ENCODE measurements at places on chromosomes 1 and 21.

DNA sequence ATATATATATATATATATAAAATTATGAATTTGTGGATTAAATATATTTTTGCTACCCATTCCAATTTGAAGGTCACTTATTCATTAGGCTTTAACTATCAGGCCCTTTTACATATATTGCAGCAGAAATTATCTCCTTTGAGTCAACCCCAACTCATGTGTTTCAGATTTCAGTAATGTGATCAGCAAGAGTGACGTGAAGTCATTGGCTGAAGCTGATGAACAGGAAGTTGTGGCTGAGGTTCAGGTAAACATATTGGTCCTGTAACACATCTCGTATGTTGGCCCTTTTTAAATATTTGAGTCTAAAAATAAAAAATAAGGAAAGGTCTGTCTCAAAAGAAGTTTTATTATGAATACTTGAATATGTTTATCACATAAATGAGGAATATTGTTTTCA, 8.5 kb downstream of the VPS45 start:
- DNase-seq = no peak

DNA sequence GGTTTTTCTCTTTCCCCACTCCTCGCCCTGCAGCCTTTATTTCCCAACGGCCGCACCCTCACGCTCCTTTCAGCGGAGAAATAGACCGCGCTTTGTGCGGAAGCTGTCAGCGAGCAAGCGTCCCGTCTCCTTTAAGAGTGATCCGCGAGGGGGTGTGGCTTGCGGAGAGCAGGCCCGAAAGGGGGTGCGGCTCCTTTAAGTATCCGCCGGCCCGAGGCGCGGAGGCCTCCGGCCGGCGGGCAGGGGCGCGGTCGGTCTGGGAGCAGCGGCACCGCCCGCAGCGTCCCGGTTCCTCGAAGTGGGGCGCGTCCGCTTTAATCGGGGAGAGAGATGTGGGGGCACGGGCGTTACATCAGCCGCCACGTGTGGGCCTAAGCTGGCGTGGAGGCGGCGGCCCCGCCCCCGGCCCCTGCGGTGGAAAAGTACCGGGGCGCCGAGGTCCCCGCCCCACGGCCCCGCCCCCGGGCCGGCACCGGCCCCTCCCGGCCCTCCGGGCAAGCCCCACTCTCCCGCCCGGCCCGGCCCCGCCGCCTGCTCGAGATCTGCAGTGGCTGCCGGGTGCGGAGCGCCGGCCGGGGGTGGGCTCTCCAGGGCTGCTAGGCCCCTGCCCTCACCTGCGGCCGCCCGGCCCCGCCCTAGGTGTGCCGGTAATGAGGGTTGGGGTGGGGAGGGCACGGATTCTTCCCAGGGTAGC, 1.2 kb downstream of the SLC6A9 start:
- DNase-seq = no peak

GRCh38 chr1:172897738-172898137, 153.0 kb downstream of the TNFSF18 start:
- no peak for DNase-seq

GRCh38 chr1:5485436-5485835, 506.8 kb downstream of the NPHP4 start:
- DNase-seq = no peak

DNA sequence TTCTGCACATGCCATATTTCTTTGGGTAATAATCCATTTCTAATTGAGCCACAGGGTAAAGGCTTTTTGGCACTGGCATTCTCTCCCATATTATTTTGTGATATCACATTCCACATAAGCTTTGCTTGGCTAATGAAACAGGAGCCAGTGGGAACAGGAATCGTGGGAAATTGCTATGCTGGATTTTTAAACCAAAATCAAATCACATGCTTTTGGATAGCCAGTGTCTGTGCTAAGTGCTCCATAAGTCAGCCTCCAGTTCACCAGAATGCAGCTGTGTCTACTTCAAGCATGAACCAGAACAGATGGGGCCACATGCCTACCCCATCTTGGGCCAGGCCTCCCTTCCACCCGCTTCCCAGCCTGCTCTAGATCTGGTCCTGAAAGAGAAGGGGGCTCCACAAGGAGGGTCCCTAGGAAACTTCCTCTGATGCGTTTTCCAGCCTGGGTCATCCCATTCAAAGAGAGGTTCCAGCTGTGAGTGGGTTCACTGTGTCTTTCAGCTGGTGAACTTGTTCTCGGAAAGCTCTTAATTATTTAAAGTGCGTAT, 131.2 kb upstream of the COA6 start:
- no peak for DNase-seq

DNA sequence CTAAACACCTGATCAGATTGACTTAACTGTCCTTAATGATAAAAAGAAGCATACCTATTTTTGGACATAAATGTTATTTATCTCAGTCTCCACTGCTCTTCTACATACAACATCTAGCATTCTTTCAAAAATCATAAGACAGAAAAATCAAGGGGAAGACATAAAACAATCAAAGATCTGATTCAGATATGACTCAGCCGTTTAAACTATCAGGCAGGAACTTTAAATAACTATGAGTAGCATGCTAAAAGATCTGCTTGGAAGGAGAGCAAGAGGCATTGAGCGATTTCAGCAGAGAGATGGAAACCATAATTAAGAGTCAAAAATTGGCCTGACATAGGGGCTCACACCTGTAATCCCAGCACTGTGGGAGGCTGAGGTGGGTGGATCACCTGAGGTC, 27.2 kb upstream of the SLC22A15 start:
- DNase-seq = no peak

GRCh38 chr21:37525810-37526209, 159.2 kb downstream of the DYRK1A start:
- no peak for DNase-seq

- no peak for DNase-seq
Measured at GRCh38 chr1:234067581-234068337, 163.3 kb downstream of the SLC35F3 start.

DNA sequence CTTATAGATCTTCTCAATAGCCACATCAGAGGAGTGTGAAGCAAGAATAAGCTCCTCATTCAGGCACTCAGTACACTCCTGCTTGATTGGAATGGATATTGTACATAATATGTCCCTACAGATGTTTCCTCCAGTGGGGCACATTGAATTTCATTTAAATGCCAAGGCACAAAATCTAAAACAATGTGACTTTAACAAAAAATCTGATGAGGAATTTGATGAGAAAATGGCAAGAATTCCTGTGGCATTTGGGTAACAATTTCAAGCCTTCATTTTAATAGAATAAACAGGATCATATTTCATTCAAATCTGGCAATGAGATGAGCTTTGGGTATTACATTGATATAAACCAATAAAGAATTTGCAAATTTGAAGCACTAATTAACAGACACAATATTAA, 307.7 kb upstream of the PKN2 start:
- DNase-seq = no peak

- no peak for DNase-seq
Measured at GRCh38 chr1:160402001-160402795, 1.8 kb downstream of the VANGL2 start.

DNA sequence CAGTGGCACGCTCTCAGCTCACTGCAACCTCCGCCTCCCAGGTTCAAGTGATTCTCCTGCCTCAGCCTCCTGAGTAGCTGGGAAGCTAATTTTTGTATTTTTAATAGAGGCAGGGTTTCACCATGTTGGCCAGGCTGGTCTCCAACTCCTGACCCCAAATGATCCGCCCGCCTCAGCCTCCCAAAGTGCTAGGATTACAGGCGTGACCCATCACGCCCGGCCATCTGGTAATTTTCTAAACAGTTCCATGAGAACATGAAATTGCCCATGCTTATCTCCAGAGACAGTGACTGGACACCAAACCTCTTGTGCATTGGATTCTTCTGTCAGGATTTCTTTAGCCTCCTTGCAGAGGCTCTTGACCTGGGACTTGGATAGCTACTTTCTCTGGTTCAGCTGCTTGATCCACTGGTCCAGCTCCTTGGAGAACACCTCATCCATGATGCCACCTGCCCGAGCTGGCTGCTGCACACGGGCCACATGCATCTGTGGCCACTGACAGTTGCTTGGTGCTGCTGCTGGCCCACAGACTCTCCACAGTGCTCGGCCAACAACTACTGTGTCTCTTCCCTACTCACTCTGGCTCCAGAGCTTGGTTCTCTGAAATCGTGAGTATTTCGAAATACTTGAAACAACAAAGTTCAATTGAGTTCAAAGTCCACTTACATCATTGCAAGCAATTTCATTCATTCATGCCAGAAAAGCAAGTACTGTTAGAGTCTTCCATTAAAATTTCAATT, 40.0 kb upstream of the CTPS1 start:
- no peak for DNase-seq

DNA sequence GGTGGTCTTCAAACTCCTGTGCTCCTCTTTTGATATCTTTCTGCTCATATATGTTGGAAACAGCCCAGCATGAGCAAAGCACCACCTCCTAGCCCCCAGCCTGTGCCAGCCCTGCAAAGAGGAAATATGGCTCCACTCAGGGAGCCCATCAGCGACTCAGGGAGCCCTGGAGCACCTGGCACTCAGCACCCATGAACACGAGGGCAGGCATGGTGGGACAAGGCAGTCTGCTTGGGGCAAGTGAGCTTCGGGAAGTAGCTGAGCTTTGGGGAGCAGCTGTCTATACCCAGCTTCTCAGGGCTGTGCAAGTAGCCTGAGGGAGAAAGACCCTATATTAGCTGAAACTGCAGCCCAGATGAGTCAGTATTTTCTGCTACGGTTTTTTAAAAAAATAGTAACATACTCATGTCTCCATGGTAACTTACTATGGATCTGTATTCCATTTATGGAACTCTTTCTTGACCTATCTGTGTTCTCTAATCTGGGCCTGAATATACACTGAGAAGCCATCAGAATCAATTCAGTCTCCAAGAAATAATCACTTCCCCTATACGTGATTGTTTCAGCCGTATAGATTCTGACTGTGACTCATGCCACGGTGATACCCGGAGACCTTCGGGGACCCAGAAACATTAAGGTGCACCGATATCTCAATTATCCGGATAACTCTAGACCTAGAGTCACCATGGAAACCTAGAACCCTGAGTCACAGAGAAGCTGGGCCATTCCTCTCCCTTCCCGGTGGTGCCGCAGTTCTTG, 1.5 kb upstream of the ETS2 start:
- DNase-seq = no peak

DNA sequence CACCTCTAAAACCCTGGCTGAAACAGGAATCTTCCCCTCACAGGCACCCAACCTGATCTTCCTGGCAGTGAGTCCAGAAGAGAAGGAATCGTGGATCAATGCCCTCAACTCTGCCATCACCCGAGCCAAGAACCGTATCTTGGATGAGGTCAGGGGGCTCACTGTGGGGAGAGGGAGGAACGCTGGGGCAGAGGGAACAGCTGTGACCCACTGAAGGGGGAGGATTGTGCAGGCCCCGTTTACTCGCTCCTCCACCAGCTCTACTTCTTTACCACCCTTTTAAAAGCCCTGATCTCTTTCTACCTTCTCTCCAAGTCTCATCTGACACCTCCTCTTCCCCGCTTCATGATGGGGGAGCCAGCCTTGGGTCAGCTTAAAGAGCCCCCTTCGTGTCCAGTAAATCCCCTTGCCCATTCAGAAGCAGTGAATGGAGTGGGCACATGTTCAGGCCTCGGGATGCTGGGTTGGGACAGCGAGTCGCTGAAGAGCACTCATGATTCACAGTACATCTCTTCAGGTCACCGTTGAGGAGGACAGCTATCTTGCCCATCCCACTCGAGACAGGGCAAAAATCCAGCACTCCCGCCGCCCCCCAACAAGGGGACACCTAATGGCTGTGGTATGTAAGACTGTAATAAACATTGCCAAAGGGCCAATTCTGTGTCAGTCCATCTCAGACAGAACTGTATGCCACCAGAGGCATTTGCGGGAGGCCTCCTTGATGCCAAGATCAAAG, 7.3 kb downstream of the PLEKHO1 start:
- no peak for DNase-seq

DNA sequence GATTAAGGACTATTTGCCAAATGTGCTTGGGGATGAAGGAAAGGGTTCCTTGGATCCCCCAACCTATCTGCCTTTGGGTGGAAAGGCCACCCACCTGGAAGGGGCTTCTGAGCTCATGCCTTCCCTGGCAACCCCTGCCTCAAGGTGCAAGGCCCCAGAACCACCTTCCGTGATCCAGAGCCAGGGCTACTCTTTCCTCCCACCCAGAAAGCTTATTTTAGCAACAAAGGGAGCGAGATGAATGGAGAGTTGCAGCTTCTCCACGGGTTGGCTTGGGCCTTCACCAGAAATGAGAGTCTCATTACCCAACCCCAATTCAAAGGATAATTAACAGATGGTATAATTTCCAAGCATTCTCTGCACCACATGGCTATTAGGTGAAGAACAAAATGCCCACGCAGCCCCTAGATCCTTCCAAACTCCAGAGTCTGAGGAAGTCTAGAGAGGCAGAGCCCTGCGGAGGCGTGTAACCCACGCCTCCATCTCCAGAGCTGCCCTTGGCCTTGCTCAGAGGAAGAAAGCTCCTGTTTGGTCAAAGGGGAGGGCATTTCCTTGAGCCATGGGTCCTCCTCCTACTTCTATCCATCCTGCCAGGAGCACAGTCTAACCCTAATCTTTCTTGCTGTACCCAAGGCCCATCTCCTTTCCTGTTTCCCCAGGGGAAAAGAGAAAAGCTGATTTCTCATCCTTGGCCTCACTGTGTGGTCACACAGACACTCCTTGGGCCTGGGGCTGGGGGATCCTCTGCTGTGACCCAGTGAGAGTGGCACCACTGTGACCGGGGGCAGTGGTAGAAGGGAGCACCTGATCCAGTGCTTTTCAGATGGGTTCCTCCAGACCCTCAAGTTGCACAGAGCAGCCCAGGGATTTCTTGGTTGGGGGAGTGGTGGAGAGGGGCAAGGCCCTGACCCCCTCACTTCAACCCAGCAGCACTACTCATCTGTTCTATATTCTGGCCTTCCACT, 1.7 kb upstream of the CELSR2 start:
- no peak for DNase-seq

GRCh38 chr1:3000671-3001470, 20.4 kb upstream of the ACTRT2 start:
- DNase-seq = no peak

Measured in NCI-H1436 treated with DMSO at 0.1 percent for 48 hours (cell line).